Upper lobe of left lung (tissue), 6 donors: ENCODE measurements at places on chromosomes 2 and 18. TPM values are rescaled to one million over a fixed set of nuclear protein-coding genes. Genes with fewer than 3 reads are reported as not detected.

GRCh38 chr2:188787021-188787657, 187.0 kb upstream of the COL3A1 start:
- DNase-seq, result no peak

DNA sequence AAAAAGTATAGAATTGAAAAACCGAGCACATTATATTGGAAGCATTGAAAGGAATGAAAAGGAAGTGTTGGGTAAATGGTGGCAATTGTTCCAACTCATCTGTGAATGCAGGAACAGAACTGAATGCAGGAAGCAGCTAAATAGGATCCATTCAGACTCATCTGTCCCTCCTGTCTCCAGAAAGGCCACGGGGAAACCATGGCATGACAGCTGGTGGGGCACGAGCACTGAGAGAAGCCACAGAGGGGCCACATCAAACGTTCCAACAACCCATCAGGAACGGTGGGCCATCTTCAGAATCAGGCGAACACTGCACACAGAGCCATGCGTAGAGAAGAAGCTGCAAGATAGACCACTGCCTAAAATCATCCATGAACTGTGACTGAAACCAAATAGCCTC, 138.5 kb upstream of the SLC35G4 start:
- DNase-seq, result no peak

The UGT1A8 gene
- total RNA-seq, result not detected

DNA sequence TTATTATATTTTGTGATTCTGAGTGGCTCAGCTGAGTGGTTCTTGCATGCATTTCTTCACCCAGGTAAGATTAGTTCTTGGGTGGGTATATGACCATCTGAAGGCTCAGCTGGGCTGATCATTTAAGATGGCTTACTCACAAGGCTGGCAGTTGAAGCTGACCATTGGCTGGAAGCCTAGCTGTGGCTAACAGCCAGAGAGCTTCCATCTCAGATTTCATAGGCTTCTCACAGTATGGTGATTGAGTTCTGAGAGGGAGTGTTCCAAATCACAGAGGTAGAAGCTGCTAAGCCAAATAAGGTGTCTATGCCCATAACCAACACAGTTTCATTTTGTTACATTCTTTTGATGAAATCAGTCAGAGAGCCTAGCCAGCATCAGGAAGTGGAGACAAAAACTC, 117.4 kb upstream of the RPRM start:
- DNase-seq, result no peak

DNA sequence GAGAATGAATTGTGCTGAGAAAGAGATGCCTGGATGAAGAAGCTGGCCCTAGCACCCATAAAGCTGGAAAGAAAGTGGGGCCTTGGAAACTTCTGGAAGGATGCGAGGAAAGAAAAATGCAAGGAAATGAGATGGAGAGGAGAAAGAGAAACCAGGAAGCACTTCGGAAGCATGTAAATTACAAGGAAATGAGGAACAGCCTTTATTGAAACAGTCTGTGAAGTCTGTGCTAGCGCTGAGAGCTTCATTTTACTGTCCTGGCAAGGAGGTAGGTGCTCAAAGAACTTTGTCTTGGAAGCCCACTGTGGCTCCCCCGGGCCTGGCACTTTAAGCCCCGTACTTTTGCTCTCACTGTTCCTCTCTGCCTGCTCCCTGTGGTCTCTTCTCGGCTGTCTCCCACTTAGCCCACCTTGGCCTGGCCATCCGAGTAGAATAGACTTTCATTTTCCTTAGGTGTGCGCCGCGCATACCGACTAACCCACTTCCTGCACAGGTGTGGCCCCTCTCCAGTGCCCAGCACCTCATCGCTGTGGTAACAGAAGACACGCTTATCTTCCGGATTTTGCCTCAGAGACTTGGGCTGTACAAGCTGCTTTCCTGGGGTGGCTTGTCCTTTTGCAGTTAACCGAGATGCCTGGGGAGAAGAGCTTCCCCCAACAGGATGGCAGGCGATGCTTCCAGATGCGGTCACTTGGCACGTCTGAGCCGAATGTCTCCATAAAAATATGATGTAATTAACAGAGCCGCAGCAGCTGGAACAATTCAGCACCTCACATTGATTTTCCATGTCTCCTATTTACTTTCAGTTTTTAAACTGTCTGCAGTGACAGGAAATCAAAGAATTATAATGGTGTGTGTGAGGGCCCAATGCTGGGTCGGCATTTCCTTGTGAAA, 199.6 kb downstream of the HRH4 start:
- DNase-seq, result no peak

The SPATS2L gene
- 57.6 TPM for total RNA-seq

DNA sequence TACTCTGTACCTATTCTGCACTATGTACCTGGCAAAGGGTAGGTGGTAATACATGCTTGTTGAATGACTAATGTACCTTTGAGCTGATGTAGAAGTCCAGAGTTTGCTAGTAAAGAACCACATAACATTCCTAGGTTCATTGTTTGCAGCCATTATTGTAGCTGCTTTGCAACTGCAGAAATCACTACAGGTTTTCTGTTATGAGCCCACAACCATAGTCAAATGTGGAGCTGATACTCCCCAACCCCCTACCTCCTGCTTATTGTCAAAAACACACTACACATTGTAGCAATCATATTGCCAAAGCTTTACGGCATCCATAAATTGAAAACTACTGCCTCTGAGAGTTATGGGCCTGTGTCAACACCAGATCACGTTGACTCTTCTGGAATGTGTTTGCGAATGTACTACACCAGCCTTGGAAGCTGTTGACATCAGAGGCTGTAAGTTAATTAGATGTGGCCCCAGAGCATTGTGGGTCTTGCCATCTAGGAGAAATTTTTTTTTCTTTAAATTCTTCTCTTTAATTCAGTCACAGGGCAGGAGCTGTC, 187.0 kb downstream of the AGPS start:
- DNase-seq, result no peak

The SULT1C4 gene
- total RNA-seq, result 12.3 TPM

DNA sequence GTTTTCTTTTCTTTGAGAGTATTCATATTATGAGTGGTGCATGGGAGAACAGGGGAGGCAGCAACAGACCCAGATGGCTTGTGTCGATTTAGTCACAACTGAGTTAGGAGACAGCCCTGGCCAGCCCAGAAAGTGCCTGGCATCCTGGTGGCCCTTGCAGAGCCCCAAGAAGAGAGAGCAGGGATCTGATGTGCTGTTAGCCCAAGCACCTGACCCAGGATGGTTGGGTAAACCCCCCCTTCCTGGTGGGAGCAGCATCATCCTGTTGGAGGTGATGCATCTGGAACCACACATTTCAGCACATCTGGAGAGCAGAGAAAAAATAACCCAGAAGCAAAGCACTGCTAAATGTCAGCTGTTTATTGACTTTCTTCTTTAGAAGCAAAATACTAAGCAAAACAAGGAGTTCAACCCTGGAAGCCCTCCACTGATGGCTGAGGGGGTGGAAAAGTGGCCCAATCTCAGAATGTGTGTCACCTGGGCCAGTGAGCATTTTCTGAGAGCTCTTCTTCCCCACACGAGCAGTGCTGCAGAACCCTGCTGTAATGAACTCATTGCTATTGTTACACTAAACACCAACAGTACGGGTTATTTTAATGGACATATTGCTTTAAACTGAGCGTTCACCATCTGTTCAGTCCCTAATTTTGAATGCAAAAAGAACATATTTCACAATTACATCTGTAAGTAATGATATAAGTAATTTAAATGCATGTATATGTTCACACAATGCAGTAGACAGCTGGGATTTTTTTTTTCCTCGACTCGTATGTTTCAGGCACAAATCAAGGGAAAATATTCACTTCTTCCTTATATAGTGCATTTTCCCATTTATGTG, 100.6 kb upstream of the SMIM21 start:
- no peak for DNase-seq

- DNase-seq, result no peak
These were observed 36.9 kb downstream of the KLF7 start for GRCh38 chr2:207128867-207129266.

The RSAD2 gene
- 10.3 TPM for total RNA-seq
